ENCODE measurements at places on chromosomes 6 and 20. TPM values are rescaled to one million over a fixed set of nuclear protein-coding genes. Genes with fewer than 3 reads are reported as not detected.

DNA sequence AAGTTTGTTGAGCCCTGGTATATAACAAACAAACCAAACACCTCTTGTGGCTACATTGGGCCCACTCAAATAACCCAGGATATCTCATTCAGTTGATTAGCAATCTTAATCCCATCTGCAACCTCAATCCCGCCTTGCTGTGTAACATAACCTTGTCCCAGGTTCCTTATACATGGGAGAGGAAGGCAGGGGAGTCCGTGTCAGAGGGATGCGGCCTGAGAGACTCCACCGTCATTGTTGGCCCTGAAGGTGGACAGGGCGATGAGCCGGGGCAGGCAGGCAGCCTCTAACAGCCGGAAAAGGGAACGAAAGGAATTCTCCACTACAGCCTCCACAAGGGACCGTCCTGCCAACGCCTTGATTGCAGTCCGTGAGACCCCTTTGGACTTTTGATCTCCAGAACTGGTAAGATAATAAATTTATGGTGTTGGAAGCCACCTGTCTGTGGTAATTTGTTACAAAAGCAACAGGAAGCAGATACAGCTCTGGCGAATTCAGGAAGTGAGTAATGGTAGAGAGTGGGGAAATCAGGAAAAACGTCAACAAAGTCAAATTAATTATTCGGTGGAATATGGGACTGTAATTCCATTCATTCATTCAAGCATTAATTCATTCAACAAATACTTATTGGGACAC is 124.5 kb upstream of the SALL4 start:
- DNase-seq: no peak
- H3K4me1 ChIP-seq: no peaks in the 10 kb centered on the region
- H3K27me3 ChIP-seq: no peaks in the 10 kb centered on the region
- no peak overlapping the region for H3K4me3 ChIP-seq

DNA sequence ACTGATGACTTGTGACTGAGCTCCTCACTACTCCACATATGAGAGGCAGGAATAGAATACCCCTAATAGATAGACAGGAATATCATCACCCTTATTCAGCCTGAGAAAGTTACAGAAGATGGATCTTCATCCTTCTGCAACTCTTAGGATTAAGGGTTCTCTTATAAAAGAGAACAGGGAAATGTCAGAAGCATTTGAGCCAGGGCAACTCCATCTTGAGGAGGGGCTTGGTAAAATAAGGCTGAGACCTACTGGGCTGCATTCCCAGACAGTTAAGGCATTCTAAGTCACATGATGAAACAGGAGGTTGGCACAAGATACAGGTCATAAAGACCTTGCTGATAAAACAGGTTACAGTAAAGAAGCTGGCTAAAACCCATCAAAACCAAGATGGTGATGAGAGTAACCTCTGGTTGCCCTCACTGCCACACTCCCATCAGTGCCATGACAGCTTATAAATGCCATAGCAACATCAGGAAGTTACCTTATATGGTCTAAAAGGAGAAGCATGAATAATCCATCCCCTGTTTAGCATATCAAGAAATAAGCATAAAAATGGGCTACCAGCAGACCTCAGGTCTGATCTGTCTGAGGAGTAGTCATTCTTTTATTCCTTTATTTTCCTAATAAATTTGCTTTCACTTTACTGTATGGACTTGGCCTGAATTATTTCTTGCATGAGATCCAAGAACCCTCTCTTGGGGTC is 97.9 kb downstream of the PLG start:
- no peaks in the 10 kb centered on the region for H3K27me3 ChIP-seq
- H3K4me1 ChIP-seq: no peaks in the 10 kb centered on the region
- H3K27ac ChIP-seq: no peak overlapping the region
- H3K36me3 ChIP-seq: no peaks in the 10 kb centered on the region
- no peak overlapping the region for H3K4me3 ChIP-seq

DNA sequence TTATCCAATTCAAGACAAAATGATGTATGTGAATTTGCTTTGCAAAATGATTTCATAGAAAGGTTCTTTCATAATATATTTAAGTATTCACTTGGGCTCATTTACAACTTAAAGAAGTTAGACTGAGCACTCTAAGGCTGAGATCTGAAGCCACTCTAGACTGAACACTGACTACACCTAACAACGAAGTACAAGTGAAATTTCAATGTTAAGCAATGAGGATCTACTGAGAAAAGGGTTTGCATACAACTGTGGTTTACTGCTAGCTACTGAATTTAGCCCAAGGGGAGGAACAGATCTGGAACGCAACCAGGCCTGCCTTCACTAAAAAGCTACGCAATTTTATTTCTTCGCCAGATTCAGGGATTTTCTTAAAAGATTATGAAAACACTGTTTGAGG is 106.4 kb downstream of the MBOAT1 start:
- H3K36me3 ChIP-seq: peaks cover 56% of the 10 kb centered on the region
- no peaks in the 10 kb centered on the region for H3K27me3 ChIP-seq
- no peaks in the 10 kb centered on the region for H3K4me1 ChIP-seq
- H3K27ac ChIP-seq: no peak overlapping the region
- no peak for DNase-seq
- H3K4me3 ChIP-seq: no peak overlapping the region

DNA sequence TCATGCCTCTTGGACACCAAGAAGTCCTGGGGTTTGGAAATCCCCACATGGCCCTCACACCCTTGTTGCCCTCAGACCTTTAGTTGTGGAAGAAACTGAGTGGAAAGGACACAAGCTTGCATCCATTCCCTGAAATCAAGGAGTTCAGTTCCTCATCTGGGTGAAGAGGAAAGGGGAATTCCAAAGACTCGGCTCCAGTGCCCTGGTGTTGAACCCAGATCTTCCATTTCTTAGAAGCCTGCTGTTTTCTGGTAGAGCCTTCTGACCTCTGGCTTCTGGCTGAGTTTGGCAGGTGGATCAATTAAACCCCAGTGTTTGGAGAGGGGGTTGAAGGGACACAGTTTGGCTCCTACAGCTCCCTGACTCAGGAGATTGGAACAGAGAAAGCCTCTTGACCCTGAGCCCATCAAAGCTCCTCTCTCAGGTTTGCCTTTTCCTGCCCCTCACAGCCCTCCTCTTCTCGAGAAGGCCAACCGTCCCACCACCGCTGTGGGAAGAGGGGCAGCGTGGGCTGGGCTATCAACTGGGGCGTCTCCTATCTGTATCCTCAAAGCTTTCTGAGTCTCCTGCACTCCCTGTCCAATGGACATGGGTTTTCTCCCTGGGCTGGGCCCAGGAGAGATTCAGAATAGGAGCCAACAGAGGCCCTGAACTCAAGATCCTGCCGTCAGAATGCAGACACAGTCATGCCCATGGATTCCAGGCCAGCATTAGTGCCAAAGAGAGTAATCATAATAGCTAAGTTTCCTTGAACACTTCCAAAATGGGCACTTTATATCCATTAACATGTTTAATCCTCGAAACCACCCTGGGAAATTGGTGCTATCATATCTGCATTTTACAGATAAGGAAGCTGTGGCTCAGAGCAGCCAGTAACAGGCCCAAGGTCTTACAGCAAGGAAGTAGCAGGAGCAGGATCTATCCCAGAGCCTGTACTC is 146.2 kb downstream of the VEGFA start:
- no peaks in the 10 kb centered on the region for H3K36me3 ChIP-seq
- no peak for DNase-seq
- peaks cover 7% of the 10 kb centered on the region for H3K27me3 ChIP-seq
- H3K4me3 ChIP-seq: no peak overlapping the region
- H3K27ac ChIP-seq: no peak overlapping the region
- no peaks in the 10 kb centered on the region for H3K4me1 ChIP-seq

The ZC3H12D gene
- total RNA-seq: 15.0 TPM

DNA sequence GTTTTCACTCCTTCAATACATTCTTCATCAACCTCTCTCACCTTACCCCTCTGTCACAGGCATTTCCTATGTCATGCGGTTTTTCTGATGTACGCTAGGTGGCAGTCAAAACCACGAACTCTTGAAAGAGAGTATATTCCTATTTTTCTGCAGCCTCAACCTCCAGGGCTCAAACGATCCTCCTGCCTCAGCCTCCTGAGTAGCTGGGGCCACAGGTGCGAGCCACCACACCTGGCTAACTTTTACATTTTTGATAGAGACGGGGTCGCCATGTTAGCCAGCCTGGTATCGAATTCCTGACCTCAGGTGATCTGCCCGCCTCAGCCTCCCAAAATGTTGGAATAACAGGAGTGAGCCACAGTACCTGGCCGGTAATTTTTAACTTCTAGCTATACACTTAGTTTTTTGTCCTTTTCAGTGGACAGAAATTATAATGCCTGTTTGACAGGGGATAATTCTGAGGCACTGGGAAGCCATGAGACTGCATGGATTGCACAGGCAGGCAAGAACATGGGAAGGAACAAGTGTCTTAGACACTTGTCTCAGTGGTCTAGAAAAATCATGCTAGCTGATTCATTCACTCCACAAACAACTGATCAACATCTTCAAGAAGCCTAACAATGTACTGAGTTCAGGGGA is 22.5 kb upstream of the HFE start:
- no peak overlapping the region for H3K4me3 ChIP-seq
- DNase-seq: peak; percentile 12
- H3K27ac ChIP-seq: no peak overlapping the region

DNA sequence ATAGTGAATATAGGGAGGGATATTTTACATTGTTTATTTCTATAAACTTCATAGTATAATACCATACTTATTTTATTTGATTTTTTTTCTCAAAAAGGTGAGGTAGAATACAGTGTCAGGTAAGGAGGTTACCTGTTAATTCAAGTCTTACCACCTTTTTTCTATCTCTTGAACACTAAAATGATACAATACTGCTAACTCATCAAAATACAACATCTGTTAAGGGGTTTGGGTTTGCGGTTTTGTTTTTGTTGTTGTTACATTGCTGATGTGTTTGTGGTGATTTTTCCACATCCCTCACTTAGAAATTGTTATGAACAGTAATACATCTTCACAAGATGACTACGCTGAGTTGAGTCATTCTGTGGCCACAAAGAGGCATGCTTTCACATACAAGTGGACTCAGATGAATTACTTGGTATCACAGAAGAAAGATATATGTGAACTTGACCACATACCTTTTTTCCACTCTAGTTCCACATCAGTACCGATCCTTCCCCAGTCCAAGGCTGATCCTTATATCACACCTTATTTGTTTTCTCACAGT is 139.4 kb upstream of the ID4 start:
- H3K4me1 ChIP-seq: no peaks in the 10 kb centered on the region
- H3K4me3 ChIP-seq: no peak overlapping the region
- DNase-seq: no peak
- H3K36me3 ChIP-seq: no peaks in the 10 kb centered on the region

DNA sequence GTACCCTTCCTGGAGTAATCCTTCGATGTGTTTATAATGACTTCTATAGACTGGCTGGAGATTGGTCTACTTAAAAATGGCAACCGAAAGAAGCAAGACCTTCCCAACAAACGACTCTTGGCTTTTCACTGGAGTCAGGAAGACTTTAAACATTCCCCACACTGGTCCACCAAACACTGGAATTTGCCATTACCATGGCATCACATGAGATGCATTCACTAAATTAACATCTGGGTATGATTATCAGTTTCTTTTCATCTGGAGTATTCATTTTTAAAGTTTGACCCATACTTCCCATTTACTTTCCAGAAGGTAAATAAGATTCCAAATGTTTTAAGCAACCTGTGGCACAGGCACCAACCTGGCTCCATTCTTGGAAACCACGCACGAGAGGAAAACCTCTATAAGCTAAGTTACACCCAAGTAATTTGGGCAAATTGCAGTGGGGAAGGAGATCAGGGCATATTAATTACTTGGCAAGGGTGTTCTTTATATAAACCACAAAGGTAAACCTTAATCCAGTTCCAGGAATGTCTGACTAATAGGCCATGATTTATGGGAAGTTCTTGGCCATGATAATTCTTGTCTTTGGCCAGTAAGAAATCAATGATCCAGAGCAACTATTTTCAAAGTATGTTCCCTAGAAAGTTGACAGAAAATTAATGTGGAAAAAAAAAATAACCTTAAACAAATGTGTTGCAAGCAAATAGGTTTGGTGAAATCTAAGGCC is 190.0 kb upstream of the COL21A1 start:
- H3K4me3 ChIP-seq: no peak overlapping the region
- no peak overlapping the region for H3K27ac ChIP-seq
- no peaks in the 10 kb centered on the region for H3K4me1 ChIP-seq
- H3K36me3 ChIP-seq: no peaks in the 10 kb centered on the region
- no peaks in the 10 kb centered on the region for H3K27me3 ChIP-seq
- DNase-seq: no peak

The TRAPPC3L gene
- total RNA-seq: not detected

DNA sequence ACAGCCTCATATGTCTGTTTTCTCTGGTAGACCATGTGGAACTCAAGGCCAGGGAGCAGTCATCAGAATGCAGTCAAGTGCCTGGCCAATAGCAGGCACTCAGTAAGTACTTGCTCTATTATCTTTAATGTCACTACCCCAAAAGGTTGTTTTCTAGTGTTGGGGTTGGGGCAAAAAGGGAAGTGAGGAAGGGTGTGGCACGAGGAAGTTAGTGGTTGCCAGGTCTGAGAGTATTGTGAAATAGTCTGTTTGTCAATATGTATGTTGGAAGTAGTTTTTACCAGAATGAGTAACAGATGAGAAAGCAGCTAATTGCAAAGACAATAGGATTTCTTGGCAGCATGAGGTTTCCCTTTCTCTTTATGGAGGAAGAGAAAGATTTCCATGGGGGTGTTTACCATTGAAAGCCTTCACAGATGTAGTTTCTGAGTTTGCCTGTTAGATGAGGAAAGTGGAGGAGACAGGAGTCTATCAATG is 59.5 kb upstream of the ARMH2 start:
- peaks cover 64% of the 10 kb centered on the region for H3K4me1 ChIP-seq
- peaks cover 57% of the 10 kb centered on the region for H3K36me3 ChIP-seq
- DNase-seq: peak; percentile 48
- H3K4me3 ChIP-seq: peak overlapping the region; percentile 45

The CNR1 gene
- not detected for total RNA-seq

GRCh38 chr6:18465410-18466154 is 78.4 kb downstream of the RNF144B start:
- no peak overlapping the region for H3K4me3 ChIP-seq
- DNase-seq: no peak
- H3K27ac ChIP-seq: no peak overlapping the region
- peaks cover 2% of the 10 kb centered on the region for H3K27me3 ChIP-seq
- H3K4me1 ChIP-seq: no peaks in the 10 kb centered on the region

The SNAP25 gene
- total RNA-seq: 14.2 TPM

DNA sequence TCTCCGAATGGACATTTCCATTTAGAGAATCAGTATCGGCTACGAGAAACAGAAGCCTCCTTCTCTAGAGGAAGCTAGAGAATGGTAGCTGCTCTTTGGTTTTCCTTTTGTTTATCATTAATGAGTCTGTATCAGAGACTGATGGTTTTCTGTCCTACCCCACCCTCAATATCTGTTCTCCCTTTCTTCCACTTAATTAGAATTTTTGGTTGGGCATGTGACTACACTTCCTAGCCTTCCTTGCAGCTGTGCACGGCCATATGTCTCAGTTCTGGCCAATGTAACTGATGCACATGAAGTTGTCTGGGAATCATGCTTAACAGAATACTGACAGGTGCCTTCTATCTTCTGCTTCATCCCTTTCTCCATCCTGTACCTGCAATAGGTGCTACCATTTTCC is 19.0 kb downstream of the RNF24 start:
- no peaks in the 10 kb centered on the region for H3K27me3 ChIP-seq
- no peak for DNase-seq
- H3K27ac ChIP-seq: no peak overlapping the region
- no peak overlapping the region for H3K4me3 ChIP-seq
- peaks cover 8% of the 10 kb centered on the region for H3K36me3 ChIP-seq
